CD4-positive, alpha-beta T cell treated with Interleukin-15 for 1 hour (primary cell): ENCODE measurements at places on chromosomes 5 and 9.

- peak; percentile 83 for DNase-seq
Observed at GRCh38 chr9:98034593-98035546, 21.7 kb upstream of the NANS start.

GRCh38 chr5:90109285-90109684 is 300.3 kb downstream of the CETN3 start:
- no peak for DNase-seq

GRCh38 chr5:41598011-41598410 is 87.6 kb upstream of the PLCXD3 start:
- no peak for DNase-seq

- DNase-seq = no peak
Observed at GRCh38 chr5:31554552-31554951, 22.5 kb downstream of the C5orf22 start.

GRCh38 chr5:53991942-53992341 is 318.4 kb downstream of the ARL15 start:
- DNase-seq = no peak

- no peak for DNase-seq
Observed at GRCh38 chr5:85929713-85930112, 688.0 kb upstream of the COX7C start.

DNA sequence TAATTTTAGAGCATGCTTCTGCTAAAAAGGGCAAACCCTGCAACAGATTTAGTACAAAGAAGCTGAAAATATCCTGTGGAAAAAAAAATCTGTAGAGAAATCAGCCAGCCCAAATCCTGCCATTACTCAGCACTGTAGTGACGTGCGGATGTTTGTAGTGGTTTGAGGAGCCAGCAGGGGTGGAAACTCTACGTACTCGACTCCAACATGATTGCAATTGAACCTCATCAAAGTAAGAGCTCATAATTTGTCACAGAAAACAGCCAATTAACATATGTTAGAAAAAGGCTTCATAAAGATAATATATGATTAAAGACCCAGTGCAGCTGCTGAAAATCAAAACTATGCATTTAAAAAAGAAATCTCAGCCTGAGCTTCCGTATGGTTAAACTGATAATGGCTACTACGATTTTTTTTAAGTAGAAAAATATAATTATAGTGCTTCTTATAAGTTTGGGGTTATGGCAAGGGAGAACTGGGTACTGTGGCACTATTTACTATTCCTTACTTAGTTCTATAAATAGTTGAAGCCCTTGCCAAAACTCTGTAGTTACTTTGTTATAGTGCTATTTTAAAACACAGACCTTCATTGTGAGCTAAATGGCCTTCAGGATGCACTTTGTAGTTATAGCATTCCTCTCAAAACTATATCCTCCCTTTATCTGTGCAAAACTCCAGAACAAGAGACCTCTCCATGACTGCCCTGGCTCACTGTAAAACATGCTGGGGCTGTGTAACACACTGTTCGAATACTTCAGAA is 49.4 kb downstream of the MEF2C start:
- peak; percentile 40 for DNase-seq

DNA sequence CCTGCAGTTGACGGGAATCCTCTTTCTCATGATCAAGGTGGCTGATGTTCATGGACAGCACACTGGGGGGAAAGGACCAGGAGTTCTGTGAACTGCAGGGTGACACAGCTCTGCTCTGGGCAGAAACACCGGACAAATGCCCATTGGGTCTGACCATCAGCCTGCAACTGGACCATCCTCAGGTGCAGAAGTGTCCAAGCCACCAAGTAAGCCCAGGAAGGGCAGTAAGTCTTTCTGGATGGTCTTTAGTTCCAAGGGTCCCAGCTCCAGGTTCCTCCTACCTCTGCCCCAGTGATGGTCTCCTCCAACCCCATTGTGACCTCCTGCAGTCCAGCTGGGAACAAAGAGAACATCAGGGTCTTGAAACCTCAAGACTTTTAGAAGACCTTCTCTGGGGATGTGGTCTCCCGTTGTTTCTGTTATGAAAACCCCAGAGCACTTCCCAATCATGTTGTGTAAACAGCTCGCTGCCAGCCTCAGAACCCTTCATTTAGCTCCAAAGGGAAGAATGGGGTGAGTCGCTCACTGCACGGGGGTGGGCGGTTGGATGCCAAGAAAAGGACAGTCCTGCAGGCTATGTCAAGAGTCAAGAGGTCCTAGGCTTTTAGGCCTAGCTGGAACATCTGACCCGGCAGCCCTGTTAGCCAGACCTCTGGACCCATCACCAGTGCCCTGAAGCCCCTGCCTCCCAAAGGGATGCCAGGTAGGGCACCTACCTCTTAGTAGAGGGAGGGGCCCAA is 41.8 kb upstream of the TCF7 start:
- no peak for DNase-seq
